Left lung (tissue), 14 donors: ENCODE measurements at places on chromosomes 2 and 18.

DNA sequence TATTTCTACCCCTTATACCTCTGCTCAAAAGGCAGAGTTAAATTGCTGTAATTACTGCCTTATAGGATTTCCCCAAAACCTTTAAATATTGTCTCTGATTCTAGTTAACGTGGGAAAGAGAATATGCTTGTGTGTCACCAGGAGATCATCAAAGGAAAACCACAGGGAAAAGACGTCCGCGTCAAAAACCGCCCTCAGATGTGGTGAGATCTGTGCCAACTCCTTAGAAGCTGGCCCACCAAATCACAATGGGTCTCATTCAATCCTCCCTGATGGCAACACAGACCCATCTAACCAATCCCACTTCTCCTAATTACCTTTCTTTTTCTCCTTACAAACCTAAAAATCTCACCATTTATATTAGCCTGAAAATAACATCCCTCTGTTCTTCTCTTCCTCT, 25.4 kb downstream of the VPS54 start:
- no peak for DNase-seq

DNA sequence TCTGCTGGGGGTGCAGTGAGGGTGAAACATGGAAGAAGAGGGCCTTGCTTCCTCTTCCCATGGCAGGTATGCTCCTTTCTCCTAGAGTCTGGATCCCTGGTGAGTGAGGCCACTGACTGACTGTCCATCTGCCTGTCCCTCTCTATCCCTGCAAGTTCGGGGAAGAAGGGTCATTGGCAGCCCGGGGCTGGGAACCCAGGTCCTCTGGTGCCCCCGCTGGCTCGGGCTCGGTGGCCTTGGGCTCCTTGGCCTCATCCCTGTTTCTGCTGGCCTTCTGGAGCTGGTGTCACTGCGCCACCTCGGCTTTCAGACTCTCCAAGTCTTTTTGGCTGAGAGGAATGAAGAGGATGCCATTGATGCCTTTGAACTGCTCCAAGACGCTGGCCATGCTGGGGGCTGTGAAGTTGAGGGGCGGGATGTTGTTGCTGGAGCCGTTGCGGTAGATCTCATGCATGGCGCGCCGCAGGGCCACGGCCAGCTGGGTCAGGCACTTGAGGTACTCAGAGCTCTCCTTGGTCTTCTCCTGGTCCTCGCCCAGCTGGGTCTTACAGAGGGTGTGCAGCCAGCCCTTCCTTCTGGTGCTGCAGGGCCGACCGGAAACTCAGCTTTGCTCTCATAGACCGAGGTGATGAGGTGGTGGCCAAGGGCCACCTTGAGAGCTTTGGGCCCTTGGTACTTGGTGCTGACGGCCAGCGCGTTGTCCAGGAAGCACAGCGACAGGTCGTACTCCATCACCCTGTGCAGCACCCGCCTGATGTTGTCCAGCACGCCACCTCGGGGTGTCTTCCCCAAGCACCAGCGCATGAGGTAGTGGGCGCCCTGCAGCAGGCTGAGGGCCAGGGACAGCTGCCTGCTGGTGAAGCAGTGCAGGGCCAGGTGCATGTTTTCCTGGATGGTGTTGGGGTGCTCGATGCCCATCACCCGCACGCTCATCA, 6.3 kb downstream of the MEP1B start:
- no peak for DNase-seq

DNA sequence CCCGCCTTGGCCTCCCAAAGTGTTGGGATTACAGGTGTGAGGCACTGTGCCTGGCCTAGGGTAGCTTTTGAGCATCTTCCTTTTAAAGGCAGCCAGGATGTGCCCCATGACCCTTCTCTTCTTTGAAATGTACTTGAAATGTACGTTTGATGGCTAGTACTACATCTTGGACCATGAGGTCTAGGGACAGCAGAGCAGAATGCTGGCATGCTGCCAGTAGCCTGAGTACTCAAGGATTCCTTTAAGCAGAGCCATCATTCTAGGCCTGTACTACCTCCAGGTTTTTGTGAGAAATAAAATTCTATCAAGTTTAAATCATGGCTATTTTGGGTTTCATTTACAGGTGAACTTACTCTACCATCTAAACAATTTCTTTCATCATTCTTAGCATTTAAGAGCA, 2.9 kb upstream of the EML6 start:
- no peak for DNase-seq

- no peak for DNase-seq
Observed at GRCh38 chr2:72863046-72863445, 24.2 kb upstream of the SPR start.

GRCh38 chr2:190889175-190889943, 8.7 kb downstream of the GLS start:
- no peak for DNase-seq

- DNase-seq: no peak
Observed at GRCh38 chr2:9697909-9698308, 67.1 kb upstream of the YWHAQ start.

GRCh38 chr2:102049756-102050443, 58.1 kb downstream of the IL1R2 start:
- no peak for DNase-seq
